ENCODE measurements at places on chromosomes 6 and 20. TPM values are rescaled to one million over a fixed set of nuclear protein-coding genes. Genes with fewer than 3 reads are reported as not detected.

PLN gene
- 232 TPM for total RNA-seq

BTN1A1 gene
- not detected for total RNA-seq

TMEM30A gene
- 164 TPM for total RNA-seq

CDKAL1 gene
- 21.7 TPM for total RNA-seq

HLA-DMA gene
- 36.9 TPM for total RNA-seq

SYNDIG1 gene
- 4.5 TPM for total RNA-seq

TTI1 gene
- total RNA-seq: 15.1 TPM

TPBG gene
- total RNA-seq: 27.6 TPM

SLC17A2 gene
- total RNA-seq: not detected

AGER gene
- total RNA-seq: 6.4 TPM

TLDC2 gene
- not detected for total RNA-seq

WASF1 gene
- total RNA-seq: 10.3 TPM

YIPF3 gene
- 64.5 TPM for total RNA-seq

CNR1 gene
- 10.4 TPM for total RNA-seq

RRAGD gene
- 17.8 TPM for total RNA-seq

GSTA5 gene
- not detected for total RNA-seq

ETV7 gene
- total RNA-seq: 2.8 TPM

ZFP64 gene
- 8.2 TPM for total RNA-seq

RGS17 gene
- total RNA-seq: 3.2 TPM

HLA-DQB1 gene
- total RNA-seq: 43.4 TPM

C20orf204 gene
- 2.8 TPM for total RNA-seq

SGK2 gene
- 3.4 TPM for total RNA-seq

CCDC167 gene
- total RNA-seq: 13.9 TPM

GABRR1 gene
- total RNA-seq: 1.6 TPM

HTR1E gene
- total RNA-seq: not detected

TAAR5 gene
- total RNA-seq: not detected

FAM217A gene
- not detected for total RNA-seq

CFAP61 gene
- total RNA-seq: 0.91 TPM

CPXM1 gene
- 3.7 TPM for total RNA-seq

RSPO3 gene
- 12.5 TPM for total RNA-seq

HSP90AB1 gene
- 636 TPM for total RNA-seq

RFX6 gene
- not detected for total RNA-seq

IER3 gene
- total RNA-seq: 72.9 TPM

EDN3 gene
- not detected for total RNA-seq

ULBP1 gene
- total RNA-seq: 0.13 TPM

GNAS-AS1 gene
- 1.2 TPM for total RNA-seq

OLIG3 gene
- not detected for total RNA-seq

TPD52L1 gene
- total RNA-seq: 39.0 TPM

CYP39A1 gene
- total RNA-seq: 4.2 TPM

ADGRG6 gene
- total RNA-seq: 15.7 TPM

EEF1A2 gene
- 1.5 TPM for total RNA-seq

HSPA1B gene
- total RNA-seq: 155 TPM
